Thymus (tissue), 14 donors: ENCODE measurements at places on chromosomes 7 and 10.

GRCh38 chr10:112059220-112059619 lies 124.3 kb downstream of the GPAM start:
- no peak for DNase-seq

GRCh38 chr7:89232-90019 lies 102.9 kb upstream of the FAM20C start:
- DNase-seq, result no peak

DNA sequence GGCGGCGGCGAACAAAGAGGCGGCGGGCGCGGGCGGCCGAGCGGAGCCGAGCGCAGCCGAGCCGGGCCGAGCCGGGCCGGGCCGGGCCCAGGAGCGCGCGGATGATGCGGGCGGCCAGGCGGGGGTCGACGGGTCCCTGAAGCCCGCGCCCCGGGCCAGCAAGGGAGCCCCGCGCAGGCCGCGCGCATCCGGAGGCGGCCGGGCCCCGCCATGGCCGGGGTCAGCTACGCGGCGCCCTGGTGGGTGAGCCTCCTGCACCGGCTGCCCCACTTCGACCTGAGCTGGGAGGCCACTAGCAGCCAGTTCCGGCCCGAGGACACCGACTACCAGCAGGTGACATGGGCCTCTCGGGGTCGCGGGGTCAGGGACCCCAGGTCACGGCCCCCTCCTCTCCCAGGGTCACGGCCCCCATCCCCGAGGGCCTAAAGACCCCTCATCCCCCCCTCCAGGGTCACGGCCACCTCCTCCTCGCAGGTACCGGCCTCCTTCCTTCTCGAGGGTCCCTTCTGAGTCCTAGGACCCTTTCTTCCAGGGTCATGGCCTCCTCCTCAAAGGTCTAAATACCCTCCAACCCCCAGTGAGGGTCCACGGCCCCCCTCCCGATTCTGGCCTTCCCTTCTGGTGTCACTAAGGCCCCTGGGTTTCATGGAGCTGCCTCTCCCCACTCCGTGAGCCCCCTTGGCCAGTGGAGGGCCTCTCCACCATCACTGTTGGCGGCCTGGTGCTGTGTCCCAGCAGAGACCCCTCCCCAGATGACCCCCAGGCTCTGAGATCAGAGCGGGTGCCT lies at the start of gene TTYH3:
TTYH3 (plus strand) TSS at position 41 of the 787 bp plus-strand sequence; CDS start at position 211, 170 bp downstream.
- DNase-seq, result peak; percentile 40

GRCh38 chr10:95377950-95378349 lies 87.1 kb upstream of the PDLIM1 start:
- no peak for DNase-seq

DNA sequence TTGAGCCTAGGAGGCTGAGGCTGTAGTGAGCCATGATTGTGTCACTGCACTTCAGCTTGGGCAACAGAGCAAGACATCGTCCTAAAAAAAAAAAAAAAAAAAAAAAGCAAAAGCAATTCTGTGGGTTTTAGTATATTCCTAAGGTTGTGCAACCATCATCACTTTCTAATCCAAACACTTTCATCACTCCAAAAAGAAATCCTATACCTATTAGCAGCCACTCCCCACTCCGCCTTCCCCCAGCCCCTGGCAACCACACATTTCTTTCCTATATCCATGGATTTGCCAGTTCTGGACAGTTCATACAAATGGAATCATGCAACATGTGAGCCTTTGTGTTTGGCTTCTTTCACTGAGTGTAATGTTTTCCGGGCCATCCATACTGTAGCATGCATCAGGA lies 20.4 kb downstream of the ZAN start:
- DNase-seq, result no peak

DNA sequence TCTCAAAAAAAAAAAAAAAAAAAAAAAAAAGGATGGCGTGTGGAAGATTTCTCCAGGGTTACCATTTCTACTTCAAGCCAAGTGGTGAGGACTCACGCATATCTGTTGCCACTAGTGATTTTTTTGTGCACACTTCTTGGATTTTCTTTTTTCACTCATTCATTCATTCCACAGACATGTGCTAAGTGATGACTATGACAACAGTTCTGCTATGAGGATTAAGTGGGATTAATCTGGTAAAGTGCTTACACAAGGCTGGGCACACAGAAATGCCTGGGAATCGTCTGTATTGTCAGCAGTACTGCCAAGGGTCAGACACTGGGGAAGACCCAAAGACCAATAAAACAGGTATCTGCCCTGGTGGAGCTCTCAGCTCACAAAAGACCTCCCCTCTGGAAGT lies 6.3 kb upstream of the OPN1SW start:
- DNase-seq, result no peak

DNA sequence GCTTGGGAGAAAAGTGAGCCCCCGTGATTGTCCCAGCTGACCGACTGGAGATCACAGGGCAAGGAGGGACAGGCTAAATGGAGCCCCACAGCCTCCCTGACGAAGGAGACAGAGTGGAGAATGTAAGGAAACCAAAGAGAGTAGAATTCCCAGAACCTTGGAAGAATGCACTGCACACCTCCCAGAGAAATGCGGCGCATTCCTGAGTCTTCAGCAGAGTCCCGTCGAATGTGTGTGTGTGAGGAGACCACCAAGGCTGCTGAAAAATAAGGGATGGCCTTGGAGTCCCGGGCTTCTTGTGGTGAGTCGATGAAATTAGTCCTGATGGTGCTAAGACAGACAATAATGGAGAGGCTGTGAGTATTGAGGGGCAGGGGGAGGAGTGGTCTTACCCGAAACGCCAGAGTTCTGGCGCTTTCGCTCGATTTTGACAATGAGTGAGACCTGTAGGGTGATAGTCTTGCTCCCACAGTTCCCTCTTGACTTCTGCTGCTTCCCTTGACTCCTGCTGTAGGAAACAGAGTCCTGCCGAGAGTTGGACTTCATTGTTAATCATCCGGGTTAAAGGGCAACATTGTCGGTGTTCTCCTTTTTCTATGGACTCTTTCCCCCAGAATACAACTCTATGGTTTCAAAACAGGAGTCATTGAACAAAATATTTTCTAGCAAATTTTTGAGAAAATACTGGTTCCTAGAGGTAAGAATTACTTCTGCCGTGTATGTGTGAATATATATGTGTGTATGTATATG lies 103.2 kb downstream of the CNNM2 start:
- DNase-seq, result no peak

- no peak for DNase-seq
Measured at GRCh38 chr7:83036721-83037380, 125.8 kb downstream of the PCLO start.

- no peak for DNase-seq
Measured at GRCh38 chr10:79418274-79418673, 27.1 kb downstream of the ZCCHC24 start.

- no peak for DNase-seq
Measured at GRCh38 chr7:47047384-47047783, 534.5 kb downstream of the TNS3 start.

GRCh38 chr10:117262903-117263293 lies 22.0 kb downstream of the SLC18A2 start:
- DNase-seq, result no peak

GRCh38 chr10:22341190-22341925 lies 3.9 kb upstream of the SPAG6 start:
- peak; percentile 45 for DNase-seq

DNA sequence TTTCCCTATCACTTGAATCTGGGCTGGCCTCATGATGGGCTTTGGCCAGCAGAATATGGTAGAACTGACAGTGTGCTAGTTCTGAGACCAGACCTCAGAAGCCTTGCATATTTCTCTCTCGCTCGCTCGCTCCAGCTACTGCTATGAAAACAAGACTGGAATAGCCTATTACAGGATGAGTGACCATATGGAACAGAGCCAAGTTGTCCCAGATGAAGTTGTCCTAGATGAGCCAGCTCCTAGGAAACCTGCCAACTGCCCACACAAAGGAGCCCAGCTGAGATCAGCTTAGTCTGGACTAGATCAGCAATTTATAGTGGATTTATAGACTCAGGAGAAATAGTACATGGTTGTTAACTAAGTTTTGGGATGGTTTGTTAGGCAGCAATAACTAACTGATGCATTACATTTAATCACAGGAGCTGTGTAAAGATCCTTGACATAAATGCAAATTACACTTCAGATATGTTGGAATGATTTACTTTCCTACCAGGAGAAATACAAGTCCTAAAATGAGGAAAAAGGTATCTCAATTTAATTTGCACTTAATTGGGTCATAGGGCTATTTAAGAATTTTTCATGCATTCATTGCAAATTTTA lies 6.8 kb upstream of the HECW1 start:
- no peak for DNase-seq

DNA sequence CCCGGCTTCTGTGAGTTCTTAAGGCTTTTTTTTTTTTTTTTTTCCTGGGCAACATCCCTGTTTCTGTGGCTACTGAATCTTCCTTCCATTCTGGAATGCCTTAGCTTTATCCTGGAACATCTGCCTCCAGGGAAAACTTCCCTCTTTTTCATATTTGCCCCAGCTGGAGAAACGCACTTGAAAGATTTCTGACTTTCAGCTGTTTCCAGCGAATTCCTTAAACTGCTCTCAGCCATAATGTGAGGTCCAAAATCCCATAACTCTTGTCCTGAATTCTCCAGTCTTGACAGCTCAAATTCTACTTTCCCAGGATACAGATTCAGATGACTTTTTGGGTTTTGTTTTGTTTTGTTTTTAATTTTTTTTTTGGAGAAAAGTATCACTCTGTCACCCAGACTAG lies 263.6 kb upstream of the AUTS2 start:
- no peak for DNase-seq

GRCh38 chr7:47932016-47932415 lies 16.2 kb downstream of the PKD1L1 start:
- no peak for DNase-seq

GRCh38 chr7:74173866-74174605 lies at the start of gene EIF4H:
TSS of gene EIF4H (plus strand) at chr7:74174356. CDS start at chr7:74174384, 28 bp downstream.
- peak; percentile 91 for DNase-seq

DNA sequence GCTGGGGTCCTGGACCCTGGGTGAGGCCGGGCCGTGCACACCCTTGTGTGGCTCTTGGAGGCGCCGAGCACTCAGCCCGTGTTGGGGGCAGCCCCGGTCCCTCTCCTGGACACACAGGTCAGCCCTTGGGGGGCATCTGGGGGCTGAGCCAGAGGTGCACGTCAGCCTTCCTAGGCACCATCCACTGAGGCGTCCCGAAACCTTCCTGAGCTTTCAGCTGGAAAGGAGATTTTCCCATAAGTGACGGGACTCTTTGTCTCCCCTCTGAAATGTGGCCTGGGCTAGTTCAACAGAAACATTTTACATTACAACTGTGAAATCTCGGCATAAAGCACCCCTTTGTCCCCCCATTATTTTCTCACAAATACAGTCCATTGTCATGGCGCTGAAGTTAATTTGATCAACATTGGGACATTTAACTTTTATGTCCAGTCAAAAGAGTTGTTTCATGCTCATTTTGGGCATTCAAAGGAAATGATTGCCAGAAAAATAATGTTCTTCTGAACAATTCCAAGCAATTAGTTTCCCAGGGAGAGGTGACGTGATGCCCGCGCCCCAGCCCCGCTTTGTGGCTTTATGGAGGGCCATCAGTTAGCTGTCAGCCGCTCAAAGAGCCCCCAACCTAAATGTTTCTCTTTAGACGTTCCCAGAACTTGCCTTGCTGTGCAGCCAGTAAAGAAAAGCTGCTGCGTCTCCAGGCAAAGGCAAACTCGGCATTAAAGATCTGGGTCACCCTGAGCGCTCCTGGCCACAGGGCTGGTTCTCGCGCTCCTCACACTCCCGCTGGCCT lies 70.8 kb downstream of the NKX6-2 start:
- DNase-seq, result no peak

DNA sequence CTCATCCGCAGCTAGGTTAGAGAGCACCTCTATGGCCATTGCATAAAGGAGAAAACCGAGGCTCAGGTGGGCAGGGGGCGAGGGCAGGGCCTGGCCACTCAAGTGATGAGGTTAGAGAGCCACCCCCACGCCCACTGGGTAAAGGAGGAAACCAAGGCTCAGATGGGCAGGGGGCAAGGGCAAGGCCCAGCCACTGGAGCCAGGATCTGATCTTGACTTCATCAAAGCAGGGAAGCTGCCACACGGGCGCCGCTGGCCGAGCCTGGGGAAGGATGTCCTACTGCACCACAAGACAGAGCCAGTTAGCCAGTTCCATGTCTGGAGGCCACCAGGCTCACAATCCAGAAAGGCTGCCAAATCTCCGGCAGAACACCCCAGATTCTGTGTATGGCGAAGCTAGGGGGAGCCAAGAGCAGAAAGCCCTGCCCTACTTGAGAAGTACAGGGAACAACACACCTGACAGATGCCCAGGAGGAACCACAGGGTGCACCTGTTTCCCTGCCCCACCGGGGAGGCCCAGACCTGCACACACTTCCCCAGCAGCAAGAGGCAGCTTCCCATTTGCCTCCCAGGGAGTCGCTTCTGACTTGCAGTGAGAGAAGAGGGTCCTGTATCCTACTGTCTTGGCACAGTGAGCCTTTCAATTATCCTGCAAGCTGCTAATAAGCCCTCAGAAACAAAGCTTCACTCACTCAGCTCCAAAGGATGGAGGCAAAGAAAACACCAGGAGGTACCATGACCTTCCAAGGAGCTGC lies 101.9 kb downstream of the TNS3 start:
- DNase-seq, result no peak

GRCh38 chr10:126392469-126392868 lies 4.2 kb upstream of the ADAM12 start:
- no peak for DNase-seq

DNA sequence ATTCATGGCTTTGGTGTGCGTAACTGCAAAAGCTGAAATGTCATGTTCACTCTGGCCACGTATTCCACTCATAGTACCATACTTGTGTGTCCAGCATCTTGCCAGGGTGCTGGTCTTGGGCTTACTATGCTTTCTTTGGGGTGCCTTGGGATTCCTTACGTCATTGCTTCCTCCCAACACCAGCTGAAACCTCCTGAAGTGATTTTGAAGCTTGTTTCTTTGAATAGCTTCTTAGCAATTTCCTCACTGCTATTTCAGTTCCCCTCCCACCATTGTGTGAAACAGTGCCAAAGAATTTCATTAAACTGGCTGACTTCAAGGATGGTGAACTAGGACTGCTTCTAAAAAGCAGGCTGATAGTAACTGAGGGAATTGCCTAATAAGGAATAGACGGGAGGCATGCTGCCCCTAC lies 36.9 kb downstream of the ENTPD1 start:
- no peak for DNase-seq

DNA sequence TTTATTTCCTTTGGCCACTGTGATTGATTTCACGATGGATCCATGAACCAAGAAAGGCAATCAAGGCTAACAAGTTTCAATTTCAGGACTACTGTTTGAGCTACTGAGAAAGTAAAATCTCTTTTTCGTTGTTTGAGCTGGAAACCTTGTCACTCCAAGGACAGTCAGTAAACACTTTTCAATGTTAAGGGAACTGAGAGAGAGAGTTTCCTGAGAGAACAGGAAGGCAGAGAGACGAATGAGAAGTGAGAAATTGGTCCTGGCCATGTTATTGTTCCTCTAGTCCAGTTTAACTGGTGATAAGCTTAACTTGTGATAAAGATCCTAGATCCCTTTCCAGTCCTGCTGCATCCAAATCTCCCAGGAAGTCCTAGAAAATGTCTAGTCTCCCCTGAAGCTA lies 909 bp upstream of the AKR1D1 start:
- DNase-seq, result no peak

- no peak for DNase-seq
Measured at GRCh38 chr10:3346851-3347250, 174.3 kb upstream of the PITRM1 start.

DNA sequence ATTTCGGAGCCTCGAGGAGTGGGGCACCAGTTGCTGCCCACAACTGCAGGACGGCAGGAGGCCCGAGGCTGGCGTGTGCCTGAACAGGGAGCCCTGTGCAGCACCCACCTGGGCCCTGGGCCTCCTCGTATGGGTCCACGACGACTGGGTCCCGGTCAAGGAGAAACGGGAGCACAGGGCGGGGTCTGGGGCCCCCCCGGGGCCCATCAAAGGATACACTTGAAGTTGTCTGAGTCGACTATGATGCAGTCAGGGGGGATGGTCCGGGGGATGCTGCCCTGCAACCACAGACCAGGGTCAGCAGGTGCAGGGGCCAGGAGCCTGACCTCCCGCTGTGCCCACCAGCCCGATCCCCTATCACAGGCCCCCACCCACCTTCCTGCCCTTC lies 28.5 kb upstream of the NKX6-2 start:
- DNase-seq, result no peak
